ENCODE measurements at places on chromosomes 1 and 21.
A peak's percentile ranks its signal among the peaks of the same experiment; 100 is the strongest.

- no peak for DNase-seq
Observed at GRCh38 chr1:234634387-234634786, 24.4 kb upstream of the IRF2BP2 start.

GRCh38 chr1:109270623-109271317, 12.2 kb downstream of the PSRC1 start:
- no peak for DNase-seq

DNA sequence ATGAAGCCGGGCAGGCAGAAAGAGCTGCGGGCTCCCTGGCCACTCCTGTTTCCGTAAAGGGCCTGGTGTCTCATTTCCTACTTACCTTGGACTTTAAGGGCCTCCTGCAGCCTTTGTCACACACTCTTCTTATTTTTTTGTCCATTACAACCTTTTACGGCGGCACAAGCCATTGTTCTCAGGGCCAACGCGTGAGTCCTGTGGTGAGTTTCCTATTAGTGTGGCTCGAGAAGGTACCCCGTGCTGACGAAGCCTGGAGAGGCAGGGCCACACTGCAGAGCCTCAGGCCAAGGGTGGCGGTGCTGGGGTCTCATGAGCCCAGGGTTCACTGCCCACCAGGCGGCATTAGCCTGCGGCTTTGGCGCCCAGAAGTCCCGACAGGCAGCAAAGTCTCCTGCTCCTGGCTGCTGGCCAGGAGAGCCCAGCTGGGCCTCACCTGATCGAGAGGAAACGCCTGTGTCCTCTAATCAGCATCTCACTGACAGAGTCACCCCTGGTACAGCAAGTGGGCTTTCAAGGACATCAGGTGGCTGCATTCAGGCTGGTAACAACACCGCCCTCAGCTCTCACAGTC, 62.0 kb downstream of the SIK1 start:
- DNase-seq: no peak

GRCh38 chr1:225498549-225499136, 70.8 kb upstream of the LBR start:
- no peak for DNase-seq

- DNase-seq: no peak
Observed at GRCh38 chr21:22762463-22762862, 1764.3 kb downstream of the NCAM2 start.

DNA sequence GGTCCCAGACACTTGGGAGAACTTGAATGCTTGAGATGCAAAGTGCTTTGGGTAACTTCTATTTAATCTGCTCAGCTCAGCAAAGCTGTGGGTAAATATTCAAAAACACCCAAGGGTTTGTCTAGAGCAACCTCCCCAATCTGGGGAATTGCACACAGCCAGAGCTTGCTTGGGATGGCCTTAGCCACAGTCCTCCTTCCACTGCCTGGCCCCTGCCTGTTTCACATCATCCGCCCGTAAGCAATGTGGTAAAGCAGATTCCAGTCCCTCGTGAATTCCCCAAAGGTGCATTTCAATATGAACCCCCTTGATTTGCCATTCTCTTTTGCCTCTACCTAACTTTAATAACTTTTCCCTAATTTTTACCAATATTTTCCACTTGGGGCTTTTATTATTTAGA, 418.1 kb downstream of the DISC1 start:
- DNase-seq: no peak

DNA sequence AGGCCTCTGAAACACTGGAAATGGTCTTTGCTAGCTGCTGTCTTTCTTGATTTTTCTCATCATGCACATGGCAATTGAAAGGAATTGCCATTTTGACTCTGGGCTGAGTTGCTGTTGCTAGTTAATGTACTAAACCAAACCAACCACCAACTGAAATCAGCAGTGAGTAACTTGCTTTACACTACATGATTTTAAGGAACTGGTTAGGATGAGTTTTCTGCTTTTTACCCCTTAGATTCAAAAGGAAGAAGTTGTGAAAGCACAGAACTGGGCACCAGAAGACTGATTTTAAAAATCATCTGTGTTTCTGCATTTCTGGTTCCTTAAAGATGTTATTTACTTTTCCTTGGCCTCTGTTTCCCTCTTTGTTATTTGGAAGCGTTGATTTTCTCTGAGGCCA, 361.9 kb downstream of the HLX start:
- no peak for DNase-seq

DNA sequence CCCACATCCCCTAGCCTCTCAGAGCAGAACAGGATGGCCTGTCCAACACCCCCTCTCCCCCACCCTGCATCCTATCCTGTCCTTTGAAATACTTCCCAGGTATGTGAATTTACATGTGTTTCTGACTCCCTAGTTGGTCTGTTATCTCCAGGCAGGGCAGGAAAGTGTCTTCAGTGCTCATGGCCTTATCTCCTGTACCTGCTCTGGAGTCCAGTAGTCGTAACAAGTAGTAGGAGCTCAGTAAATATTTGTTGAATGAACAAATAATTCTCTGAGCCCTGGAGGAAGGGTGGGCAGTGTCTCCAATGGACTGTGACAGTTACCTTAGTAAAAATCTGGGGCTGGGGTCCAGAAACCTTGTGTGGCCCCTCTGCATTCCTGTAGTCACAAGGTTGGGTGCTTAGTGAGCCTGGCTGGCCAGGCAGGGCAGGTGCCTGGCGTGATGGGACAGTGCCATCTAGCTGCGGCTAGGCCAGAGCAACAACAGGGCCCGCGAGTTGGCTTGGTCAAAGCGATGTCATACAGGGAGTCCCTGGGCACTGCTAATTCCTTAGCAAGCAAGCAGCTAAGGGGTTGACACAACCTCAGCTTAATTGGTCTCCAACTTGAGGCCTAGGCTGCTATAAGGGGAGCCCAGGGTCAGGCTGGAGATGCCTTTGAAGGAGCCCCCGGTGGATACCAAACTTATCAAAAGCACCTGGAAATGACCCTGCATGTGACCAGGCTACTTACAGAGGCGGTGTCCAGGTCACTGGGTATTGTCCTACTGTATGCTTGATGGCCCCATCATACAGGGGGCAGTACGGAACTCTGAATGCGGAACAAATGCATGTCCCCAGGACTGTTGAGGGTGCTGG, 89.0 kb upstream of the PPM1J start:
- peak; percentile 90 for DNase-seq

All from GM23338 (cell line).